ENCODE measurements at places on chromosomes 1 and 21.

GRCh38 chr1:177817937-177818875 lies 151.7 kb downstream of the SEC16B start:
- DNase-seq = no peak

DNA sequence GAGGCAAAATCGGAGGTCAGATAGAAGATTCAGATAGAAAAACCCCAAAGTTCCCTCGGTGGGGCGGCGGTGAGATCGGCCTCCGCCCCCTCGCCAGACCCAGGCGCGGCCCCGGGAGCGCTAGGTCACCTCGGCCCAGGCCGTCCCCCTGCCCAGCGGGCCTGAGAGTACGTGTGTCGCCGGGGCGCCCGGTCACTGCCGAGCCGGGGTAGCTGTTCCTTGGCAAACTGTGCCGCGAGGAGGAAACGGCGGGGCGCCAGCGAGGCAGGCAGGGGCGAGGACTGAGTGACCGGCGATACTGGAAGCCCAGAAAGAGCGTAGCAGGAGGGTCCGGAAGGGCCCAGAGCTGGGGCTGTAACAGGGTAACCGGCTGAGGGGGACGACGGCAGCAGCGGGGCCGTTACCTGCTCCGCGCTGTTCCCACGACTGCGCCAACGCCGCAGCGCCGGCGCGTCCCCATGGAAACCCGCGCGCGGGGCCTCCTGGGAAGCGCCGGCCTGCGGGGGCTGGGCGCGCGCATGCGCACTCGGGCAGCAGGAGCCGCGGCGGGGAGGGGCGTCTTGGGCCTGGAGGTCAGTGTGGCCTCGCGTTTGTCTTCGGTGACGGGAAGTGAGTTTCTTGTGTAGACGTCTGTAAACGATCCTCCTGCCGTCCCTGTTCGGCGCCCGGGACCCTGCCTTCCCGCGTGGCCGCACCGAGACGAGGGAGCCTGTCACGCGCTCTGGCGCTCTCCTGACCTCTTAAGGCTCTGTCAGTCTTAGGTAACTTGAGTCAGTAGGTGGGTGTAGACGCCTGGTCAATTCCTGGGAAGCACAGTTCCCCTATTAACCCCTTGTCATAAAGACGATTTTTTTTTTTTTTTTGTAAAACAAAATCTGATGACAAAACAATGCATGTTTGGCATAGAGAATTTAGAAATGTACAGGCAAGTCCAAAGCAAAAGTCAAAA lies at the start of gene LCA5L:
LCA5L (minus strand) TSS at position 458 of the 949 bp plus-strand sequence. CDS start 17,285 bp downstream, outside the sequence.
- DNase-seq = peak; percentile 87

DNA sequence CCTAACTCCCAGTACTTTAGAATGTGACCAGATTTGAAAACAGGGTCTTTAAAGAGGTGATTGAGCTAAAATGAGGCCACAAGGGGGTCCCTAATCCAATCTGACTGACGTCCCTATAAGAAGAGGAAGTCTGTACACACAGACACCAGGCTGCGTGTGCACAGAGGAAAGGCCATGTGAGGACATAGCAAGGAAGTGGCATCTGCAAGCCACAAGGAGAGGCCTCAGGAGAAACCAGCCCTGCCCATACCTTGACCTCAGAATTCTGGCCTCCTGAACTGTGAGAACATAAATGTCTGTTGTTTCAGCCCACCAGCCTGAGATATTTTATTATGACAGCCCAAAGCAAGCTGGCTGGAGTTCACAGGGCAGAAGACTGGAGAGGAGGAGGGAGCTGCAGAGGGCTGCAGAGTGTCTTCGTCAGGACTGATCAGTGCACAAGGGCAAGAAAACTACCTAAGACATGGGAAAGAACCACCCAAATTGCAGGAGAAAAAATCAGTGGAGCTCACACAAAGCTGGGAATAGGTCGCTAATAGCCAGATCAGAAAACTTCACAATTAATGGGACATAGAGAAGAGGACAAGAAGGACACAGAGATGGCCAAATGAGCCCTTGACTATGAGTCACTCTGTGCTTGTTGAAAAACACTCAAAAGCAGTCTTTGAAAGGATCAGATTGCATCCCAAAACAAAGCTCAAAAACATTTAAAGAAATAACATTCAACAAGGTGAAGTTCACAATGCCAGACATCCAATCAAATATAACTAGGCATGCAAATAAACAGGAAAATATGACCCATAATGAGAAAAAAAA lies 14.1 kb upstream of the WNT9A start:
- no peak for DNase-seq

DNA sequence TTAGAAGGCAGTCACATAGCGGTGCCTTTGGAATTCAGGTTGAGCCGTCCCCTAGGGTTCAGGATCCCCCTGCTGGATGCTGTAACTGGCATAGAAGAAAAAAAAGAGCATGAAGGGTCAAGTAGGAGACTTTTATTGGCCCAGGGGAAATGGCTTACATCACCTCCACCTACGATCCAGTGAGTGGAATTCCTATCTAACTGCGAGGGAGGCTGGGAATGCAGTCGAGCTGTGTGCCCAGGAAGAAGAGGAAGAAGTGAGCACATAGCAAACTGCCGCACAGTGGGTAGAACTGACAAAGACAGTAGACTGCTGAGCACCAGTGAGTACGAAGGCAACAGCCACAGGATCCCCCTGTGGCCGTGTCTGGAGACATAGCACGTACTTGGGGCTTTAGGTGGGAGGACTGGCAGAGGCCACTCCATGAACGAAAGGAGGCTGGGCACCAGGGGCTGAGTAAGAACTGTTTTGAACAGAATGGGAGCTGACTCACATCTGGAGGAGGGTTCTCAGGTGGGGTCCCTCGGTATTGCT lies 79.2 kb downstream of the RNF220 start:
- peak; percentile 18 for DNase-seq

- DNase-seq = no peak
Measured at GRCh38 chr1:47172782-47173181, 17.1 kb downstream of the PDZK1IP1 start.

DNA sequence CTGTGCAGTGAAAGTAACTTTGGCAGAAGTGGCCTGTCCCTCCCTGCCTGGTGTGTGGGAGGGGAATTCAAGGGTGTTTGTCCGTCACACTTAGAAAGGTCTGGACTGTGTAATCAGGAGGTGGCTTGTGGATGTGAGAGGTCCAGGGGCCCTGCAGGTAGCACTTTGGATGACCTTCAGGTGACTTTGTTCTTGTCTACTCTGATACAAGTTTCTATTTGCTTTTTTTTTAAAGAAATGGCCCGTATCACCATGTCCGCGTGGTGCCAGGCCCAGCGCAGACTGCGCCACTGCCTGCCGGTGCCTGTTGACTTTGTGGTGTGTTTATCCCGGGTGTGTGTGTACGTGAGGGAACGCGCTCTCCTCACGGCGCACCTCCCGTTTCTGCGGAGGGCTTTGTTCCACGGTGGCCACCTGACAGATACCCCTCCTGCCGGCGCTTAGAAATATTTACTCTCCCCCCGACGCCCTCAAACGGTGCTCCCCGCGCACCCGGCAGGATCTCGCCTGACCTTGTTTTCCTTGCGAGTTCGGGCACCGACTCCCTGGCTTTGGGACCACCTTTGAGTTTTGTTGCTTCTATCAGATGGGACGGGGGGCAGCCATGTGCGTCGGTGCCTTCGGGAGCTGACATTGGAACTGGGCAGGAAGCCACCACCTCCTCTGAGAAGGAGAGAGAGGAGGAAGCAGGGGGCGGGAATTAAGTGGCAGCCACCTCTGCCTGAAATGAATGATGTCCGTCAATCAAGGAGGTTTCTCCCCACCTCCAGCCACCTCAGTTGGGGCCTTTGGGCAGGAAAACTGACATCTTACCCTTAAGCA lies 119.4 kb downstream of the PRDM16 start:
- DNase-seq = no peak

- DNase-seq = no peak
Measured at GRCh38 chr1:89980605-89981004, 14.3 kb upstream of the ZNF326 start.

DNA sequence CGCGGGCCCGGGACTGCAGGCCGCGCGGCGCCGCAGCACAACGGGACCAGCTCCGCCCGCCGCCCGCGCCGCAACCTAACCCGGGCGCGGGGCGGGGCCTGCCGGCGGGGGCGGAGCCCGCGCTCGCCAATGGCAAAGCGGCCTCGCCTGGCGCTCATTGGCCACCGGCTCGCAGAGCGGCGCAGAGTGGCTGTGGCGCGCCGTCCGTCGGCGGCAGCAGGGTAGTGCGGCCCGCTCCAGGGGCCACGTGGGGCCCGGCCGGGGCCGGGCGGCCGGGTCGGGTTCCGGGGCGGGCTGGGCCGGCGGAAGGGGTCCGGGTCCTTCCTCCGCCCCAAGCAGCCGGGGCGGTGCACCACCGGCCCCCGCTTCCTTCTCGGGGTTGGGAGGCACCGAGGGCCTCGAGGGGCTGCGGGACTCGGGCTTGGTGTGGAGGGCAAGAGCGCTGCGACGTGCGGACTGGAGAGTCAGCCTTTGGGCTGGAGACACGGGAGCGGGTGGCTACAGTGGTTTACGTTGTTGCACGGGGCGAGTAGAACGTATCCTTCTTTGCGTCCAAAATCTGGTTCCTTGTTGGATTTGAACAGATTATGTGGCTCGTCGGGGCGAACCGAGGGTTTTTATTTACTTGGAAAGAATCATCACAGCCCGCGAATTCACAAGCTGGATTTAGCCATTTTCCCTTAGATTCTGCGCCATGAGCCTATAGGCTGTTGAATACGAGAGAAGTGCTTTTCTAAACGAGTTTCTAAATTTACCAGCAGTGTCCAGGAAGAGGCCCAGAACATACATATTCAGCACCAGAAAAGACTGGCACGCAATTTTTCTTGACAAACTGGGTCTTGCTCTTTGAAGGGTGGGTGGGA lies at the start of gene SRM:
SRM (minus strand) TSS at position 51 of the 863 bp plus-strand sequence. CDS start 75 bp downstream, outside the sequence.
- peak; percentile 87 for DNase-seq

GRCh38 chr1:179930867-179931266 lies 23.7 kb upstream of the CEP350 start:
- DNase-seq = no peak

- DNase-seq = no peak
Measured at GRCh38 chr21:28089599-28090441, 902.9 kb downstream of the LTN1 start.

DNA sequence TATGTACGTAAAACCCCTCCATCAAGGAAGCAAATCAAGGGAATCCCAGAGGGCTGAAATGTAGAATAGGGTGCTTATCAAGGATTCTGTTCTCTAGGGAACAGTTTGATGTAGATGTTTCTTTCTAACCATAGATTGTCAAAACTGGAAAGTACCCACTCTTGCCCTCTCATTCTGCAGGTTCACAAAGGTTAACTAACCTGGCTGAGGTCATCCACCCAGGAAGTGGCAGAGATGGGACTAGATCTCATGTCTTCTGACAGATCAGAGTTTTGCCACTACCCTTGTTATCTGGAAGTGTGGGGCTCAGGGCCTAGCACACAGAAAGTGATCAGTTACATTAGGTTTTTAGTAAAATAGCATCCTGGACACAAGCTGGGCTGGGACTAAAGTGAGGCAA lies 47.4 kb downstream of the GFI1 start:
- no peak for DNase-seq

- no peak for DNase-seq
Measured at GRCh38 chr1:17958704-17959103, 148.9 kb upstream of the IGSF21 start.

- peak; percentile 67 for DNase-seq
Measured at GRCh38 chr1:78038491-78038939, 7.3 kb upstream of the GIPC2 start.

DNA sequence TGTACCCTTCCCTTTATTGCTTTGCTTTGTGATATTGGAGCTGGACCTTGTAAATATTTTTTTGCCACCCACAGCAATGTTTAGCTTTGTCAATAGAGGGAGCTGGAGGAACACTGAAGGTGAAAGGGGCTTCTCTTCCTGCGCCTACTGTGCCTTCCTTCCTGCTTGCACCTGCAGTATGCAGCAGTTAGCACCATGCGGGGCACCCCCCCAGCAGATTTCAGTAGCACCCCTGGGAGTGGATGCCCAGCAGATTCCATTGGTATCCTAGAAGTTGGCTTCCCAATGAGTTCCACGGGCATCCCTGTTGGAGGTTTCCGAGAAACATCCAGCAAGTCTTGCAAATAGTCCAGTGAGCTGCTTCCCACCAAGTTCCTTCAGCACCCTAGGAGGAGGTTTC lies 25.6 kb downstream of the S100A10 start:
- peak; percentile 55 for DNase-seq

DNA sequence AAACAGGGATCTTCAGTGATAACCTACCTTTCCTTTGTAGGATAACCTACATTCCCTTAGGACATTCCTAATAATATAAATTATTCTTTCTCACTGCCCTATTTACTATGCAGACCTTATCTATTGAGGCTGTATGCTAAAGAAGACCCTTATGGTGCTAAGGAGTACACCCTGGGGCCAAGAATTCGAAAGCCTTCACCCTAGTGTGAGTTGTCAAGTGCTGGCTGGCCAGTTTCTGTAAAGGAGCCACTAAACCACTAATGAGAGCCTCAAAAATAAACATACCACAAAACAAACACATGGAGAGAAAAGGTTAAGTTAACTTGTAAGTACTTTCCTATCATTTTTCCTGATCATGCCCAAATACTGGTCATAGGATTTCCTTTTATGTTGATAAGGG lies 315.0 kb upstream of the CAMK1G start:
- DNase-seq = no peak

DNA sequence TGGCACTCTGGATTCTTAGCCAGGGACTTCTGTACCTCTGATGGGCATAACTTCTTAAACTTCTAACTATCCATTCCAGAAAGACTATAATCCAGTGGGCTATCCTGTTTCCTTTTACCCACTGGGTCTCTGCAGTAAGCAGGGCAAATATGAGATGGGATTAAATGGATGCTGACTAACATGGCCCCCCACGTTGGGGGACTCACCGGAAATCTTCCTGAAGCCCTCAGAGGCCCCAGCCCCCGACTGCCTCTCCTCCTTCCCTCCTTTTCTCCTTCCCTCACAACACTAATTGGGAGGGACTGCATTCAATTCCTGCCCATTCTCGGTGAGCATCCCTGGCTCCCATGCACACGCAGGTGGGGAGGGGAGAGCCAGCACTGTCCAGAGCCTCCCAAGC lies 70.1 kb downstream of the SSBP3 start:
- no peak for DNase-seq

DNA sequence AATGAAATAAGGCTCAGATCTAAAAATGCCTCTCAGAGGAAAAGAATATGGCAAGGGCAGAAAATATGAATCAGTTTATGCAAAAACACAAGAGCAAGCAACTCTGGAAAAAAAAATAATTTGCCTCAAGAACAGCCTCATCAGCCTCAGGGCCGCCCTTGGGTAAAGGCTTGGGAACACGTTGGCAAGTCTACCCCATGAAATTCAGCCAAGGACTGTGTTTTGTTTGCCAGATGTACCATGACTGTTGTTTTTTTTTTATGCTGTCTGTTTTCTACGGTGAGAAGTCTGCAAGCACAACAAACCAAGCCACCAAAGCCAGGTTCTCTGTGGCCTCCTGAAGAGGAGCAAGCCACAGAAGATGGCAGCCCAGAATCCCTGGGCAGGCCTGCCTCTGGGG lies 18.0 kb downstream of the HHIPL2 start:
- no peak for DNase-seq

- DNase-seq = no peak
Measured at GRCh38 chr1:224219011-224219611, 36.1 kb downstream of the DEGS1 start.

GRCh38 chr1:201307760-201308499 lies 24.6 kb downstream of the PKP1 start:
- no peak for DNase-seq

- DNase-seq = peak; percentile 65
Measured at GRCh38 chr21:15754640-15755039, 24.9 kb downstream of the USP25 start.

Measured in astrocyte of the spinal cord (primary cell).